ENCODE measurements at places on chromosomes 5 and 9.
A peak's percentile ranks its signal among the peaks of the same experiment; 100 is the strongest.

- DNase-seq = no peak
Observed at GRCh38 chr5:156641686-156642085, 208.4 kb upstream of the PPP1R2B start.

- no peak for DNase-seq
Observed at GRCh38 chr5:174119468-174119881, 74.0 kb downstream of the NSG2 start.

DNA sequence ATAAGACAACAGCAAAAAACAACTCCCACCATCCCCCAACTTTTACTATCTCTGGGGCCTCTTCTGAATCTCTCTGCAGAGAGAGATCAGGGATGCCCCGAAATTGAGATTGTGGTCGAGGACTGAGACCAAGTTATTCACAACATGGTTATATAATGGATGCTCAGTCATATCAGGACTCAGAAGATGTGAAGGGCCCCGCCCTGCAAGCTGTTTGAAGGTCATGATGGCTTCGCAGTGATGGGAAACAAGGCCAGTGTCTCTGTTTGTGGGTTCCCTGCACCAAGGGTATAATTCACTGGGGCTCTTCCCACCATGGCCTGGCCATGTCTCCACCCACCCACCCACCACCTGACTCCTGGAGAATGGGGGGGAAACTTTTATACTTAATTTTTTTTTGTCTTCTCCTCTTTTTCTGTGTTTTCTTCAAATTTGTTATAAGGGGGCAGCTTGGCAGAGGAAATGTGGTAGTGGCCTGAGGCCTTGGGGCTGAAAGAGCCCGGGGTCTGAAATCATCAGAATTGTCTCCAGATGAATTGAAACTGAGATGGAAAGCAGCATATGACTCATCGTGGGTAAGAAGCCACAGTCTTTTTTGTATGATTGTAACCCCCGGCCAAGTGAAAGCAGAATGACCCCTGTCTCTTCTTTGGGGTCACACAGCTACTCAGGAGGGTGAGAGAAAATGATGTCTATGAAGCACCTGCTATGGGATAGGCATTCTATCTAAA lies 15.0 kb upstream of the TEX48 start:
- DNase-seq = no peak

GRCh38 chr5:94463739-94464138 lies 154.7 kb downstream of the KIAA0825 start:
- DNase-seq = no peak

DNA sequence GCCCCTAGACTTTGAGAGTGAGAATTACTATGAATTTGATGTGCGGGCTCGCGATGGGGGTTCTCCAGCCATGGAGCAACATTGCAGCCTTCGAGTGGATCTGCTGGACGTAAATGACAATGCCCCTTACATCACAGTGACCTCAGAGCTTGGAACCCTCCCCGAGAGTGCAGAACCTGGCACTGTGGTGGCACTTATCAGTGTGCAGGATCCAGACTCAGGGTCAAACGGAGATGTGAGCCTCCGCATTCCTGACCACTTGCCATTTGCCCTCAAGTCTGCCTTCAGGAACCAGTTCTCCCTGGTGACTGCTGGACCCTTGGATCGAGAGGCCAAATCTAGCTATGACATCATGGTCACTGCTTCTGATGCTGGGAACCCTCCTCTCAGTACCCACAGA lies 1.3 kb downstream of the PCDHGC4 start:
- DNase-seq = no peak

DNA sequence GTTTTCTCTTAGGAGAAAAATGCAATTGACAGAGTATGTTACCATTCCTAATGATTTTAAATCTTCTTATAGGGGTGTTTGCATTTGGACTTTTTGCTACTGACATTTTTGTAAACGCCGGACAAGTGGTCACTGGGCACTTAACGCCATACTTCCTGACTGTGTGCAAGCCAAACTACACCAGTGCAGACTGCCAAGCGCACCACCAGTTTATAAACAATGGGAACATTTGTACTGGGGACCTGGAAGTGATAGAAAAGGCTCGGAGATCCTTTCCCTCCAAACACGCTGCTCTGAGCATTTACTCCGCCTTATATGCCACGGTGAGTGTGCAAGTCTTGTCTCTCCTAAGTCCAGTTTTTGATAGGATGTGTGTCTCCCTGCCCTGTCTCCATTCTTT lies 75.7 kb downstream of the BAAT start:
- DNase-seq = no peak

GRCh38 chr9:14031810-14032209 lies 282.1 kb downstream of the NFIB start:
- no peak for DNase-seq

GRCh38 chr9:98977813-98978212 lies 34.1 kb downstream of the COL15A1 start:
- no peak for DNase-seq

DNA sequence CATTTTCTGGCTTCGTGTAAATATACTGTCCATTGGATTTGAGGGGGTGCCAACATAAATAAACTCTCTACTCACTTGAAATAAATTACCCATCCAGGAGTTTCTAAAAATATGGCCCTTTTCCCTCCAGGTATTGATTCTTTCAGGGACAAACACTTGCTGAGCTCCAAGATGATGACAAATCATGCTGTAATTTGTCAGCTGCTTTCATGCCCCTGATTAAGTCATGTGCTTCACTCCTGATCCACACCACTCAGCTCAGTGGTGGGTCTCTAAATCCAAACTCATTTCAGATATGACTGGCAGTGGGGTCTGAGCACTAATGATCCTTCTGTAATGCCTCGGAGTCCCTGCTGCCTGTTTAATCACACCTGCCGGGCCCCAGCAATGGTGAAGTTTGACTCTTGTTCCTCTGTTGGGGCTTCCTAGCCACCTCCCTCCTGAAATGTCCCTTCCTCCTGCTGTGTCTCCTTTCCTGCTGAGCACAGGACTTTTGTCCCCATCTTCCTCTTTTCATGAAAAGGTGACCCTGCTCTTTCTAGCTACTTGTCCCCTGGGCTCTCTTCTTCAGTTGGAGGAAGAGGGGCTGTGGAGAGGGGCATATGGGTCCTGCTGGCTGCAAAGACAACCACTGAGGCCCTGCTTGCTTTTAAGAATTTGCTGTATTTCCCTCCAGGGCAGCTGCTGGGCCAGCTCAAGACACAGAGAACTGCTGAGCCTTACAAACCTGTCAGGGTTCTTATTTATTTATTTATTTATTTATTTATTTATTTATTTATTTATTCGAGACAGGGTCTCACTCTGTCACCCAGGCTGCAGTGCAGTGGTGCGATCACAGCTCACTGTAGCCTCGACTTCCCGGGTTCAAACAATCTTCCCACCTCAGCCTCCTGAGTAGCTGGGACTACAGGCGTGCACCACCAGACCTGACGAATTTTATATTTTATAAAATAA lies 200.0 kb downstream of the ATP10B start:
- DNase-seq = peak; percentile 11

DNA sequence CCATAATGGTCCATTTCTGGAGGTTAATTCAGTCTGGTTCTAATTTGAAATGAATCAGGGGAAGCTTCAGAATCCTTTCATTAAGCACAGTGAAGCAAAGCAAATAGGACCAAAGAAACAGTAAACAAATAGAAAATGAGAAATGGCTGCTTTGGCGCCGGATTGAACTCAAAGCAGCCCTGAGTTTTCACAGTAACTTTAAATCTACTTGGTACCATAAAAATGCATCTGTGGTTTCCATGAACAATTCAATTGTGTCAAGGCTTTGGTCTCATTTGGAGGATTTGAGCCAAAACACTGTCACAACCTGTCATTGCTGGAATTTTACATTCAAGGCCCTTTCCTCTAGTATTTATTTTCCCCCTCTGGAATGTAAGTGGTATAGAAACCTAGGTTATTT lies 25.9 kb upstream of the DAPK1 start:
- no peak for DNase-seq

DNA sequence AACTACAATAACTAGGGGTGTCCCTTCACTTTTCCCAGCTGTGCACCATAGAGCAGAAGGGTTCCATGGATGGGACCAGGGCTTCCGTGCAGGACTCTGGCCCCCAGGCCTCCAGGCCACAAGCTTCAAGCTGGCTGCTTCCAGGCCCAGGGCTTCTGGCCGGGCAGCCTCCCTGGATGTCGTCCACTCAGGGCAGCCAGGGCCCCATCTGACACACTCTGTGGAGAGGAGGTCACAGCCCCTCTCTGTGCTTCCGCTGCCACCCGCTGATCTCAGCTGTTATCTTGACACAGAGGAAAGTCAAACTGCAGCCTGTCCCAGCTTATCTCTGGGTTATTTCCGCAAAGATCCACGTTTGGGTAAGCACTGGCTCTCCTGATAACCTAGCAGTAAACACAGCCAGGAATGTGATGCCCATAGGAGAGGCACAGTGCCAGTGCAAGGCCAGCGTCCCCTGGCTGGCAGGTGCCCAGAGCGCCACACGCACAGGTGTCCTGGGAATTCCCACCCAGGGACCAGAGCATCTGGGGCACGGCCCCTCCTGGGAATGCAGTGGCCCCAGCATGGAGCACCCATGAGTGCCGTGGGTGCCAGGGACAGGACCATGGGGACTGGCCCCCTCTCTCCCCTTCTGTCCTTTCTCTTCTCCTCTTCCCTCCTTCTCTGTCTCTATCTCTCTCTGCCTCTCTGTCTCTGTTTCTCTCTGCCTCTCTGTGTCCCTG lies 15.6 kb upstream of the SLC6A19 start:
- DNase-seq = no peak

GRCh38 chr9:78606001-78606379 lies 309.1 kb downstream of the PSAT1 start:
- DNase-seq = no peak

Measured in NCI-H2029 (cell line).